Fibroblast of skin of scalp (primary cell): ENCODE measurements at places on chromosomes 4 and X.

- DNase-seq = peak; percentile 93
Observed at GRCh38 chr4:128811571-128812441, 2.3 kb downstream of the JADE1 start.

DNA sequence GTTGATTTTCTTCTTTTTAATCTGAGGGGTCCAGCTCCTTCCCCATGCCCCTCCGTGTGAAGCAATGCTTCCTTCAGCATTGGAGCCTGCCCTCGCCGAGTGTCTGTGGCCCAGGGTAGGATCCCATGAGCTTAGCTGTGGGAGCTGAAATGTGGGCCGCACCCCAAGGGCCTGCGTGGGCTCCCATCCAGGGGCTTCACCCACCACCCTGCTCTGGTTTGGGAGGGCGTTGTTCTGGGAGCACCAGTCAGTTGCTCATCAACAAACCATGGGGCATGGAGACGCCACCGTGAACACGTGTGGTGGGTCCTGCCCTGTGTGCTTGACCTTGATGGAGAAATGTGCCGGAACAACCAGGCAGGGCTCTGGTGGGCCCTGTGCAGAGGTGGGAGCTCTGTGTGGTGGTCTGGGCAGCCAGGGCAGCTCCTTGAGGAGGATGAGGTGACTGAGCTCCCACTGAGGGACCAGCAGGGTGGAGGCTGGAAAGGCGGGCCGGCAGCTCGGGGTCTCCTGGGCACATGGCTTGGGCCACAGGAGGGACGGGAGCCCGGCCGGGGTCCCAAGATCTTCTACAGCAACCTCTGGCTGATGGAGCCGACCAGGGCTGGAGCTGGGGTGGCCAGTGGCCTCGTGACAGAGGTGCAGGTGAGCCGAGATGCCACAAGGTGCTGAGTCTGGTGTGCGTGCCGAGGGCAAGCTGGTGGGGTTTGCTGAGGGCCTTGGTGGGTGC is 39.6 kb upstream of the NKX1-1 start:
- no peak for DNase-seq

DNA sequence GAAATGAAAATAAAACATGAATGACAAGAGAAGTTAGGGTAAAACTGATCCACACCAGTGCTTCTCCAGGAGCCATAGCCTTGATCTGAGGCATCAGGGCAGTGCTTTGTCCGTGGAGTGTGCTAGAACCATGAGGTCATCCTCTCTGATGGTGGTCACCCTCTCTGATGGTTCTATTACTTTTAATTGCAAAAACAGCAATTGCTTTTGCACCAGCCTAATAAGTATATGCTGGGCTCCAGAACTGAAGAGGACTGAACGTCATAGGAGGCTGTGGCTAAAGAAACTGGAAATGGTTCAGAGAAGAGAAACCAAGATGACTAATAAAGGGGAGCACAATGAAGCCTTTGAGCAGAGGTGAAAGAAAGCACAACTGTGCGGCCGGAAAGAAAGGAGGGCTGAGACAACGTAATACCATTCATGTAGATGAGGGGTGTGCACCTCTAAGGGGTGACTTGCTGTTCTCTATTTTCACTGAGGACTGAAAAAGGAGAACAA is 17.0 kb upstream of the TMEM154 start:
- DNase-seq = no peak

- DNase-seq = peak; percentile 0
Observed at GRCh38 chrX:141467442-141467841, 117.1 kb downstream of the SPANXA1 start.

GRCh38 chr4:90798948-90799347 is 671.8 kb downstream of the CCSER1 start:
- DNase-seq = no peak

DNA sequence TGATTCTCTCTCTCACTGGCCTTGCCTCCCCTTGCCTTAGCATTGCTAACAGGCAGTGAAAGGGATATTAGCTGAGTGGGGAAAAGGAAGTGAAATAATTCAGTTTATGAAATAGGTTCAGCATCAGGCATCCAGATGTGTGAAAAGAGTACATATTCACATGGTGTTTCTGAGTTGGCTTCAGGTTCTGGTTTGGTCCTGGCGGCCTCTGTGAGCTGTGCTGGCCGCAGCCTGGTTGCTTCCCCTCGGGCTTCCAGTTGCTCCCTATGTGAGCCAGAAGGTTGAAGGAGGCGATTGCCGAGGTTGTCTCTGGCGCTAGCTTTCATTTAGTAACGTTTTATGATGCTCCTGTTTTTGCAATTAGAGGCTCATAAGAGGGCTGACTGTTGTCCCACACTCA is 99.1 kb upstream of the TLR2 start:
- no peak for DNase-seq
